ENCODE measurements at places on chromosomes 5 and 9. TPM values are rescaled to one million over a fixed set of nuclear protein-coding genes. Genes with fewer than 3 reads are reported as not detected.

GRCh38 chr5:73625944-73626811 is at the start of gene ARHGEF28:
Gene ARHGEF28 (plus strand): TSS chr5:73626196. CDS start chr5:73684852, 58,656 bp downstream.
- DNase-seq = no peak

DNA sequence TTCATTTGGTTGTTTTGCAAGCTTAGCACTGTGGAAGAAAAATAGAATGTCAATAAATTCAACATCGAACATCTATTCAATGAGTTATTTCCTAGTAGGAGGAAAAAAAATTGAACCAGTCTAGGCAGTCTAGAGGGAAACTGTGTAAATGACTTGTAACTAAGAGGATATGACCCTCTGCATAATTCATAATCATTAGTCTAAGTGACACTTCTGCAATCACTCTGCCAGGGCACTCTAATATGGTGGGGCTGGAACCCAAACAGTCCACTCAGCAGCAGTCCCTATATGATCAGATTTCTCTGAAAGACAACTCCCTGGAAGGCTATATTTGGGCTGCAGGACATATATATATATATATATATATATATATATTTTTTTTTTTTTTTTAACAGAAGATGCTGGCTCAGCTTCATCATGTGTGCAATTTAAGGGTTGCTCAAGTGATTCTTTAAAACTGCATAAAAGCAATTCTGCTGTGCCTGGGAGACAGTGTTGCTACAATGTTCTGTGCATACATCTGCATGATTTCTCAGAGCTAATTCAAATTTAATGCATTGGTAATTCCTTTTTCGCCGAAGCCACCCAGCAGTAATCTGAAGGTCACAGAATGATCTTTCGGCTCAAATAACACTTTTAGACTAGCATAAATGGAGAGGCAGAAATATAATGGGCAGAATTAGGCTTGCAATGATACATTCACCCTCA is 482.1 kb upstream of the ZNF608 start:
- no peak for DNase-seq

- no peak for DNase-seq
These were observed 41.4 kb downstream of the CCDC180 start for GRCh38 chr9:97348871-97349270.

DNA sequence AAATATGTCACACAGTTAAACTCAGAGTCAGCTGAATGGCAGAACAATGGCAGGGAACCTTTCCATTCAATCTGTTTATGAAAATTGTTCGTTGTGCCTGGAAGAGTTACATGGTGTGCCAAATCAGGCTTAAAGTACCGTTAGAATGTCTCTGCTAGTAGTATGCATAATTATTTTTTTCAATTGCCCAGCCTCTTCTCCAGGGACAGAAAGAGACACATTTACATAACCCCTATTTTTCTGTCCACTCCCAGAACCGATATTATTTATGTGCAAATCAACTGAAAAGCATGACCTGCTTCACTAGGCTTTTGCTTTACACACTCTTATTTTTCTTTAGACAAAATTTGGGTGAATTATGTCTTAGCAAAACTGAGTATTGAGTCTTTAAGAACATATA is 459.1 kb downstream of the EFNA5 start:
- DNase-seq = no peak

- DNase-seq = no peak
These were observed 467.6 kb upstream of the ZNF608 start for GRCh38 chr5:125214080-125214479.

- no peak for DNase-seq
These were observed 92.6 kb downstream of the CWC27 start for GRCh38 chr5:64861281-64861680.

DNA sequence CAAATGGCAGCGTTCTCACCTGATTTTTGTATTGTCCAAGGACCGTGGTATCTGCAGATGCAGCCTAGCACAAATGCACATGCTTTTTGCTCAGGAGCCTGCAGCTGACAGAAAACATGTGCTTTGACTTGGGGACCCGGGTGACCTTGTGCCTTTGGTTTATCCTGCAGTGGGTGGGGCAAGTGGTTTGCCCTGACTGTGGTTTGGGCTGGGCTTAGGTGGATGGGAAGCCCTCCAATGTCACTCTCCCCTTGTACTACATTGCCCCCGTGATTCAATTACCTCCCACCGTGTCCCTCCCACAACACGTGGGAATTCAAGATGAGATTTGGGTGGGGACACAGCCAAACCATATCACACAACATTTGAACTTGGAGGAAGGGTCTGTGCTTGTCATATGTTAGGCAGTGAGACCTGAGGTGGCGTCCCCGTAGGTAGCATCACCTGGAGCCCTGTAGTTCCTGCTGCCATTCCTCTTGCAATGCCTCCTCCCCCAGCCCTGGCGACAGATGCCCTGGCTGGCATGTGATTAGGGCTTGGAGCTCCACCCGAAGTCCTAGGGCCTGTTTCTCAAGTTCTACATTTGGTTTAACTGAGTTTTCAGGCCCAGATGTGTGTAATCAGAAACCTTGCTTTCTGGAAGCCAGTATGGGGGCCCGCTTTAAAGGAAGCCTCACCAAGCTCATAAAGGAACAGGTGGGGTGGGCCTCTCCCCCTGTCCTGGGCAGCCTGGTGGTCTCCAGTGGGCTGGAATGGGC is 2.1 kb downstream of the ANKRD33B start:
- no peak for DNase-seq

DNA sequence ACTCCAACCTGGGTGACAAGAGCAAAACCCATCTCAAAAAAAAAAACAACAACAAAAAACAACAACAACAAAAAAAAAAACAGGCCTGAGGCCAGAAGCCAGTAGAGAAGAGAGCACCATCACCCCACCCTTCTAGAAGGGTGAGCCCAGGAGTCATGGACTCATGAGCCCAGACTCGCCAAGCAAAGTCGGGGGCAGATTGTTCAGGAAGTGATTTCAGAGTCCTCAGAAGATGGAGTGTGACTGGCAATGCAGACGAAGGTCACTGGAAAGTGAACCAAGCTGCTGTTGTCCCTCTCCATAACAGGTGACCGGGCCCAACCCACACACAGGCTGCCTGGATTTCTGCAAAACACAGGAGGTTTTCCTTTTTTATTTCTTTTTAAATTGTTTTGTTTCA is 9.0 kb upstream of the WDR38 start:
- no peak for DNase-seq

Gene IFNW1
- total RNA-seq = not detected

Gene PITX1
- 31.0 TPM for total RNA-seq

DNA sequence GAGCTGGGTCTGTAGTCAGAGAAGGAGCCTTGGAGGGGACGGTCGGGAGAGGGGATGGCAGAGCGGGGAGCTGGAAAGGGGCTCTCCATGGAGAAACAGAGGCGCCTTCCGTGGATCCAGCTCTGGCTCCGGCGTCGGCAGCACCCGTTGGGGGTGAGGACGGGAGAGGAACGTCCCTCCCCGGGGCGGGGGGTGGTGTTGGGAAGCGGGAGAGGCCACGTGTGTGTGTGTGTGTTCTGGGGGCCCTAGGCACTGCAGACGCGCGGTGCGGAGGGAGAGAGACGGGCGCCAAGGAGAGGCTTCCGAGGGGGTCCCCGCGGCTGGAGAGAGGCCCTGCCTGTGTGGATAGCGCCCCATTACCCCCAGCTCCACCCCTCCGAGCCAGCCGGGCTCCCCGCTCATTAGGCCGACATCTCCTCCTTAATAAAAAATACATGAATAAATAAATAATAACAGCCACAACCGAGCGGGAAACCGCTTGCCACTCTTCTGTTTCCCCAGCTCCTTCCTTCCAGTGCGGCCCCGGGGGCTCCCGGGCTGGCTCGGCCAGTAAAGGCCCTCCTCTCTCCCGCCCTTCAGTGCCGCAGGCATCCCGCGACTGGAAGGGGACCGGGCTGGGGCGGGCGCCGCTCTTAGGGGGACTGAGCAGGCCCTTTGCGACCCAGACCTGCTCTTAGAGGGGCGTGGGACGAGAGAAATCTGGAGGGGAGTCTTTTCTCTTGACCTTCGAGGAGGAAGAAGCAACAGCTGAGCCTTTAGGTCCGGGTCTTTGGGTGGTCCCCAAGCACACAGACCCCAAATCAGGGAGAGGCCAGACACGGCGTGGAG is 71.3 kb upstream of the ARAP3 start:
- no peak for DNase-seq

Gene EQTN
- total RNA-seq = not detected

DNA sequence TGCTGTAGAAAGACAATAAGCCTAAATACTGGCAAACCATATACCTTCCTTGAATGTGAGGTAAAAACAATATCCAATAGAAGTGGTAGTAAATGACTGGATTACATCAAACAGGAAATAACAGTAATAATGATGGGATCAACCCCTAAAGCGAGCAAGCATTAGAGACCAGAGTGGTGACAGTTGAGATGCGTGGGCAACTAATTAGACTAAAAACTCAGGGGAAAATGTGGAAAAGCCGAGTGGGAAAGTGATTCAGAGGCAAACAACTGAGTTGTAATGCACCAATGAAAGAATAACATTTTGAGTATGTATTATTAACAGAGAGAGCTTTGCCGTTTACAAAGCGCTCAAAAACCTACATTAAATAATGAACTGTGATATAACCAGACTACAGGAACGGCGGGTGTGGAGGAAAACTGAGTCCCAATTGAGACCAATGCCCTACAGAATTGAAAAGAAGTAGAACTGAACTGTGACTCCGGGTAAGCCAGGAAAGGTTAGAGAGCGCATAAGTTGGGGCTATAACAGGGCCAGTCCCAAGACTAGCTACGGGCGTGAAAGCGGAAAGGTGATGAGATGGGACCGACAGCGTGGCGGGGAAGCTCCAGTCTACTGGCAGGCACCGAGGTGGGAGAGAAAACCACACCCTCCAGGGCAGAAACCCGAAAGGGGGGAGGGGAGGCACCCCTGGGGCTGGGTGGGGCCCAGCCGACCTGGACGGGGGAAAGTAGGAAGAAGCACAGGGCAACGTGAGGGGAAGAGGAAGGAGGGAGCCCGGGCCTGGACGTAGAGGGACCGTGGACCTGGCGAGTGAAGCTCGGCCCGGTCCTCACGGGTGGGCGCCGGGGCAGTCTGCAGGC is 592 bp downstream of the UBAP2 start:
- peak; percentile 6 for DNase-seq

- no peak for DNase-seq
These were observed 314.7 kb downstream of the PRR16 start for GRCh38 chr5:120778491-120779484.

- no peak for DNase-seq
These were observed 29.5 kb downstream of the DMAC1 start for GRCh38 chr9:7770111-7770510.

Gene PCDHGA7
- not detected for total RNA-seq

- DNase-seq = no peak
These were observed 115.2 kb downstream of the GCNT1 start for GRCh38 chr9:76573905-76574760.

DNA sequence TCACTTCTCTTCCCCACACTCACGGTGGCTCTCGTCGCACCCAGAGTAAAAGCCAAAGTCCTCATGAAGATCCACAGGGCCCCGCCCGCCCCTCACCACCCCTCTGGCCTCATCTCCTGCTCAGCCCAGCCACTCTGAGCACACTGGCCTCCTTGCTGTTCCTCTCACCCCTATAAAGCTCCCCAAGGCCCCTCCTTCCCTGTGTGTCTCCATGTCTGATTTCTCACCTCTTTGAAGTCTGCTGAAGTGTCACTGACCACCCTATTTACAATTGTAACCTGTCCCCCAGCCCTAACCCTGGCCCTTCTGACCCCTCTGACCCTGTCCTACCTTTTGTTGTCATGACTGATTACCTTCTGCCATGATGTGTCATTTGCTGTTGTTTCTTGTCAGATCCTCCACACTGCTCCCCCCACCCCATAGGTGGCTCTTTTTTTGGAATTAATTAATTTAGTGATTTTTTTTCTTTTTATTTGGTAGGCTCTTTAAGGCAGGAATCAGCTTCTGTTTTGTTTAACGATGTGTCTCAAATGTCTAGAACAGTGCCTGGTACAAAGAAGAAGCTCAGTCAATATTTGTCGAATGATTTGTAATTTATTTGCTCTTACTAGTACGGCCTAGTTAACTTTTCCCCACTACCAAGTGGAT is 90.2 kb downstream of the IQGAP2 start:
- no peak for DNase-seq

Gene IFNK
- not detected for total RNA-seq

Gene PDE6A
- not detected for total RNA-seq

- DNase-seq = no peak
These were observed 344.9 kb downstream of the CDK5RAP2 start for GRCh38 chr9:120235081-120235480.

Gene FCN2
- not detected for total RNA-seq

Gene ZNF462
- 18.1 TPM for total RNA-seq

DNA sequence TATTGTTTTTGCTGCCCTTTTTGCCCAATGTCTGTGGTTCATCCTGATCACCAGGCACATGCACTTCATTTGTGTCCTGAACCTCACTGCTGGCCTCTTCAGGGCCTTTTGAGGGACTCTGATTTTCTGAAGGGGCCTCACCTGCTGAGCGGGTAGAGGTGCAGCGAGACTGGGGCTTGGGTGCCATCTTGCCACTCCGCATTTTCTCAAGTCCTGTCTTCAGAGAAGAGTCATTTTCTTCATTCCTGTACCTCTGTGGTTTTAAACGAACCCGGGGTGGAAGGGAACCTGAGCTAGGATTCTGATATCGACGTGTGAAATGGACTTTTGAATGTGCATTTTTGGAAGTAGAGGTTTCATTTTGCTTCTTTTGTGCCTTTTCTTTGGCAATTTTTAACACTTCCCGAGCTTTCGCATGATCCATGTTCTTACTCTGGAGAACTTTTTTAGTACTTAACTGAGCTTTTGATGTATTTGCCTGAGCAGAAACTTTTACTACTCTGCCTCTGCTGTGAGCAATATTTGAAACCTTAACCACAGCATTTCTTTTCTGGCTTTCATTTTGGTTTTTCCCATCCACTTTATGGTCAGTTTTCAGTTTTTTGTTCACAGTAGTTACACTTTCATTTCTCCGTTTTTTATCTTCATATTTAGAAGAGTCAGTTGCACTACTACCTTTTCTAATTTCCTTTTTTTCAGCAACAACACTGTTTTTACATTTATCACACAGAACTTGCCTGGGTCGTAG is 26.1 kb downstream of the PWWP2A start:
- no peak for DNase-seq

Data from HCT116 (cell line).